ENCODE measurements at places on chromosomes 6 and 20.

- DNase-seq = peak; percentile 64
Observed at GRCh38 chr6:88380083-88380482, 213.9 kb upstream of the CNR1 start.

DNA sequence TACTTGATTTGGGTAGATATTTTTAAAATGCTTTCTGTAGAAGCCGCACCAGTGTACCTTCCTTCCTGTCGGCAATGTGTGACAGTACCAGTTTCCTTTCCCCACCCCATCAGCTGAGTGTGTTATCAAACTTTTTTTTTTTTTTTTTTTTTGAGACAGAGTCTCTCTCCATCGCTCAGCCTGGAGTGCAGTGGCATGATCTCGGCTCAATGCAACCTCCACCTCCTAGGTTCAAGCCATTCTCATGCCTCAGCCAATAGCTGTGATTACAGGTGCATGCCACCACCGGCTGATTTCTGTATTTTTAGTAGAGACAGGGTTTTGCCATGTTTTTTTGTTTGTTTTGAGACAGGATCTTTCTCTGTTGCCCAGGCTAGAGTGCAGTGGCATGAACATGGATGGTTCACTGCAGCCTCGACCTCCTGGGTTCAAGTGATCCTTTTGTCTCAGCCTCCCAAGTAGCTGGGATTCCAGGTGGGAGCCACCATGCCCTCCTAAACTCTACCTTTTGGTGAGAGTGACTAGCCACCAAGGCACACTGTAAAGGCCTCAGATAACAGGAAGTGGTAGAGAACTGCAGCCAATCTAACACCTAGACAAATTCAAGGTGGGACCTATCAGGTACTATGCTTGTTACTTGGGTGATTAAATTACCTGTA is 26.5 kb upstream of the ZBTB22 start:
- no peak for DNase-seq

GRCh38 chr6:83198486-83199172 is 5.5 kb downstream of the RWDD2A start:
- DNase-seq = no peak

DNA sequence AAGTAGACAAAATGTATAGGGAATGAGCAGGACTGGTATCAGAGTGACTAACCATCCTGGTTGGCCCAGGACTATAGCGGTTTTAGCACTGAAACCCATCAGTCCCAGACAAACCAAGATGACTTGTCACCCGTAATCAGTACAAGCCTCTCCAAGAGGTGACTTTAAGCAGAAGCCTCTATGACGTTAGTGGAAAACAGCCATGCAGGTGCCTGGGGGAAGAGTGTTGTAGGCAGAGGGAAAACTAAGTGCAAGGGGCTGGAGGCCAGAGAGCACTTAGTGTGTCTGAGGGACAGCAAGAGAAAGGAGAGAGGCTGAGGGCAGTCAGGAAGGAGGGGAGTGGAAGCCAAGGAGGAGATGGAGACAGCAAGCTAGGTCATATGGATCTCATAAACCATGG is 2.1 kb downstream of the SGK2 start:
- no peak for DNase-seq

DNA sequence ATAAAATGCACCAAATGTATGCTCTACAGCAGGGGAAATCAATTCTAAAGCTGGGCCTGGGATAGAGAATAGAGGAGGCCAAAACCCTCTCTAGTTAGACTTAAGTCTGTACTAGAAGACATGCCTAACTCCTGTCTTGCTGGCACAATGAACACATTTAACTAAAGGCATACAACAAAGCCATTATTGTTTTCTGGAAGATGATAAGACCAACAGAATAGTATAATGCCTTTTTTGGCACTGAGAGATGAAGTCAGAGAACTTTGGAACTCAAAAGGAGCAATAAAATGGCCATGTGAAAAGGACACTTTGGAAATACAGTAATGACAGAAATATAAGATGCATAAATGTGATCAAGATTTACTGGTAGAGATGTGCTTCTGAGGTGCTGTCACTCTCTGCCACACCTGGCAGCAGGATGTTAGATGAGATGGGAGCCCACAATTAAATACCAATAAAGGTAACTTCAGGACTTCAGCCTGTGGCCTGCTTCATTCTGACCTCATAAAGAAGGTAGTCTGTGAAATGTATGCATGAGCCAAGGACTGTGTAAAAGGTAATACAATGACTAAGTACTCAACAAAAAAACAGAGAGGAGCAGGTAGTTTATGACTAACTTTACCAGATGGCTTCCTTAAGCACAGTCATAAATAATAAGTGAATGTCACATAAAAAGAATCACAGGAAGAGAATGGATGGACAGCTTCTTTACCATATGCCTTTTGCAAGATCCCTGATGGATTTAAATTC is 333.4 kb downstream of the BCKDHB start:
- DNase-seq = no peak

GRCh38 chr6:54291738-54292137 is 16.5 kb upstream of the TINAG start:
- peak; percentile 82 for DNase-seq

GRCh38 chr6:130620338-130620781 is 206.8 kb upstream of the SMLR1 start:
- peak; percentile 31 for DNase-seq

DNA sequence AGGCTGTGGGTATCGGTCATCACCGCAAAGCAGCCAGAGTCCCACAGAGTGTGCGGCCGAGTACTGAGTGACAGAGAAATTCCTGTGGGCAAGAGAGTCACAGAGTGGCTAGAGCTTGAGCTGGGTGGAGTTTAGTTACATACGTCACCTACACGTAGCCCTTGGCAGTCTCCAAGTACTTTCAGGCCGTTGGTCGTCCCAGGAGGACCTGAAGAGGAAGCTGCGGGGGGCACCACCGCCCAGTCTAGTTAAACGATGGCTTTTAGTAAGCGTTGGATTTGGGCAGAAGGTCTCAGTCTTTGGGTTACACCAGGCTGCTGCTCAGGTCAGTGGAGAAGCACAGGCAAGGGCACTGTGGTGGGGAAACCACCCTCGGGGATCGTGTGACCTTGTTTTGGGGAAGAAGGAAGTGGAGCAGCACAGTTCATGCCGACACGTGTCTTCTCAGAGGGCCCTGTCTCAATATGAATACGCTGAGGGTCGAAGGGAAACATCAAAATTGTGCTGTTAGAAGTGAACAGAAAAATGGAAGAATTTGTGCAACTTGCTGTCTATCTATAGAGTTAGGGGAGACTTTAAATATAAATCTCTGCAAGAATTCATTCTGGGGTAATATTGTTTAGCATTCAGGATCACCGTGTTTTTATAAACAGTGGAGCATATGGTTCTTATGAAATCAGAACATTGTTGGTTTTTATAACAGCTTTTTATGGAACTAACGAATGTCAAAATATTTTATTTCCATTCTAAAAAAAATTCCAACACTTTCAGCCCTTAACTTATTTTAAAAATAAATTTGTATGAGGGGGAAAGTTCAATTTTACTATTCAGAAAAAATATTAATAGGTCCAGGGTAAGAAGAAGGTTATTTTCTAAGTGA is 28.6 kb downstream of the KIF25 start:
- DNase-seq = no peak
